ENCODE measurements at places on chromosomes 16 and 17. TPM values are rescaled to one million over a fixed set of nuclear protein-coding genes. Genes with fewer than 3 reads are reported as not detected.
A peak's percentile ranks its signal among the peaks of the same experiment; 100 is the strongest.

- H3K27me3 ChIP-seq = no peaks in the 10 kb centered on the region
- H3K36me3 ChIP-seq = no peaks in the 10 kb centered on the region
- no peaks in the 10 kb centered on the region for H3K4me1 ChIP-seq
- H3K4me3 ChIP-seq = no peak overlapping the region
Measured at GRCh38 chr17:290121-290521, 62.5 kb downstream of the RPH3AL start.

GRCh38 chr17:20784100-20784665, 204.7 kb downstream of the CDRT15L2 start:
- no peaks in the 10 kb centered on the region for H3K36me3 ChIP-seq
- no peaks in the 10 kb centered on the region for H3K4me1 ChIP-seq
- peaks cover 13% of the 10 kb centered on the region for H3K27me3 ChIP-seq
- H3K4me3 ChIP-seq = no peak overlapping the region
- H3K27ac ChIP-seq = no peak overlapping the region

- H3K4me1 ChIP-seq = no peaks in the 10 kb centered on the region
- DNase-seq = no peak
- H3K27ac ChIP-seq = no peak overlapping the region
- H3K4me3 ChIP-seq = no peak overlapping the region
- no peaks in the 10 kb centered on the region for H3K27me3 ChIP-seq
Measured at GRCh38 chr17:56064506-56064905, 88.8 kb upstream of the ANKFN1 start.

DNA sequence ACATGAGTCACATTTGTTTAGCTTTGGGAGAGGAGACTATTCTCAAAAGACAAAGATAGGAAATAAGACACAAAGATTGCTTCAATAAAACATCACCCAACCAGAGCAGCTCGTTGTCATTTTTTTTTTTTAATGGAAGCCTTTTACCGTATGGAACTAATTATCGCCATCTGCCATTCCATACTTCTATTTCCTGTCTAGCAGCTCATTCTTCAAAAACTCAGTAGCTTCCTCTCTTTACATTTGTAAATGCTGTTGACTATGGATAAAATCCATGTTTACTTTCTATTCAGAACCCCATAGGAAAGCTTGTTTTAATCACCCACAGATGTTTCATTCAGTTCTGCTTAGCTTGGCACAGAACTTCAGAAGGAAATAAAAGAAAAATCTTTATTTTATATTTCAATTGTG, 110.0 kb upstream of the PSMD7 start:
- H3K27ac ChIP-seq = no peak overlapping the region
- no peaks in the 10 kb centered on the region for H3K4me1 ChIP-seq
- H3K36me3 ChIP-seq = no peaks in the 10 kb centered on the region
- no peaks in the 10 kb centered on the region for H3K27me3 ChIP-seq
- no peak for DNase-seq
- H3K4me3 ChIP-seq = no peak overlapping the region

- H3K36me3 ChIP-seq = no peaks in the 10 kb centered on the region
- no peak overlapping the region for H3K4me3 ChIP-seq
- peak overlapping the region; percentile 76 for H3K27ac ChIP-seq
- H3K27me3 ChIP-seq = no peaks in the 10 kb centered on the region
Measured at GRCh38 chr17:2137342-2138098, 82.6 kb downstream of the HIC1 start.

DNA sequence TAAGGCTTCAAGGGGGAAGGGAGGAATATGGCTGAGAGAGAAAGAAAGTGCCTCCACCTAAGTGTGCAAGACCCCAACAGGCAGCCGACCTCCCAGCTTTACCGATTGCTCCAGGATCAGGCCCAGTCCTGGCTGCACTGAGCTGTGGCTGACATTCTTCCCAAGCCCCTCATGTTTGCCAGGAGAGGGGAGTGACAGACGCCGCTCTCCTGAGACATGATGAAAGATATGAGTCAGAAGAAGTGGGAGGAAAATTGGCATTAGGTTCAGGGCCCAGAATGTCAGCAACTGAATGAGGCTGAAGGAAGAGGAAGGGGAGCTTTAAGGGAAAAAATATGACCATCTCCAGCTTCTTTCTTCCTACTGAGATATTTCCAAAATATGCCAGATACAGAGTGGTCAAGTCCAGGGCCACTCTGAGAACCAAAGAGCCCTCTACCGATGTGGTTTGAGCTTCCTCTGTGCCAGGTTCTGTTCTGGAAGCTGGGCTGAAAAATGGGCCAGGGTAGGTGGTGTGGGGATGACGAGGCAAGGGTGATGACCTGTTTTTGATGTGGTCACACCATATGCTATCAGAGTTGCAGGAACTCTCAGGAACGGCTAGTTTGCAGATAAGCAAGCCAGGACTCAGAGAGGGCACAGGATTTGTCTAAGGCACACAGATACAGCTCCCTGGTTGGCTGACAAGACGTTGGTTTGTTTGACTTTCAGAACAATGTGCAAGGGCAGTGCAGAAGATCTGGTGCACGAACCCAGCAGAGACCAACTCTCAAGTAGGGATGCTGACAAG, 176.7 kb downstream of the SOX9 start:
- no peaks in the 10 kb centered on the region for H3K4me1 ChIP-seq
- no peak overlapping the region for H3K27ac ChIP-seq
- no peak overlapping the region for H3K4me3 ChIP-seq
- no peaks in the 10 kb centered on the region for H3K27me3 ChIP-seq
- H3K36me3 ChIP-seq = no peaks in the 10 kb centered on the region
- no peak for DNase-seq

GRCh38 chr17:60792250-60792898, 114.7 kb downstream of the BCAS3 start:
- no peak overlapping the region for H3K4me3 ChIP-seq
- no peaks in the 10 kb centered on the region for H3K36me3 ChIP-seq
- no peaks in the 10 kb centered on the region for H3K27me3 ChIP-seq
- no peak overlapping the region for H3K27ac ChIP-seq

GRCh38 chr16:29765167-29766032, 12.7 kb upstream of the ZG16 start:
- no peak for DNase-seq
- H3K4me1 ChIP-seq = no peaks in the 10 kb centered on the region
- no peaks in the 10 kb centered on the region for H3K27me3 ChIP-seq
- H3K36me3 ChIP-seq = no peaks in the 10 kb centered on the region
- H3K4me3 ChIP-seq = no peak overlapping the region

The PLA2G10 gene
- total RNA-seq = not detected

The PIK3R6 gene
- total RNA-seq = 0.72 TPM

All from adrenal gland (tissue), 19 donors.